ENCODE measurements at places on chromosomes 3 and 15.

DNA sequence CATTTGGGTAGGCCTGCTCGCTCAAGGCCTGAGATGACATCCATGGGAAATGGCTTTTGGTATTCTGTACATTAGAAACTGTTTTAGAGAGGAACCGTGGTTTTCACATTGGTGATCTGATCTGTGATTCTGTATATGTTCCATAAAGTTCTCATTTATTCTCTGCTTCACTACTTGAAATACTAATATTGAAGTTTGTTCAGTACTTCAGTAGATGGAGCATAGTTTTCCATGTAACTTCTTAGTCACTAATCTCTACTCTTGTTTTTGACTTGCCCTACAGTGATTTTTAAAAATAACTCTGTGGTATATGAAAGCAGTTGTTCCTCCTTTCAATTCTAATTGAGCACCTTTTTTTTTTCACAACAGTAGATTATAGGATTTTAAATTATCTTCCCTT is 66.5 kb downstream of the MBNL1 start:
- no peak for DNase-seq

- no peak for DNase-seq
These were observed 26.4 kb downstream of the STOML1 start for GRCh38 chr15:73965758-73966113.

DNA sequence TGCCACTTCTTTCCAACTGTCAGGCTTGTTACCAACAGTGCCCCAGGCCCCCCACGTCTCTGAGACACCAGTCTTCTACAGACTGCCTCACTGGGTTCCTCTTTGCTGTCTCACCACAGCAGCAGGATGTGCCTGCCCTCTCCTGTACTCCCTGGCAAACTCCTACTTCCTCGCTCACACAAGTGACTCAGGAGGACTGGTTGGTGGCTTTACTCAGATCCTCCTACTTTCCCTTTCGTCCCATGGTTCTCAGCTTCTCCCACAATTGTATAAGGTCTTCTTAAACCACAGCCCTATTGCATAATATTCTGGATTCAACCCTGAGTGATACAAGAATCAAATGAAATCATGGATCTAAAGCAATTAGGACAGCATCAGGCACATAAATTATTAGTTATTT is 246.6 kb upstream of the PROK2 start:
- no peak for DNase-seq

DNA sequence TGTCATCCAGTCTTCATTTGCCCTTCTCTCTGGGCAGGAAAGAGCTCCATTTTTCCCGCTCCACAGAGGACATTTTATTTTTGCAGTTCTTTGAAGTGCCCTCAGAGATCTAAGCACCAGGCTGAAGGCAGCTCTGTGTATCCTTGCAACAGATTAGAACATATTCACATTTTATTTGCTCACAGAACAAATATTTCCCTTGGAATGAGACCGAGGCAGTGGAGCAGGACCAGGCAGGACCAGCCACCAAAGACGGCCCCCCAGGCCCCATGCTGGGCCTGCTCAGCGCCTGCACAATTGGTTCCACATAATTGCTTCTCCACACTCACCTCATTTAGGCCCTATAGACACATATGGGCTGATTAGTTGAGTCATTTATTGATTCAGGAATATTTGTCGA is 15.7 kb upstream of the ETV5 start:
- no peak for DNase-seq

GRCh38 chr15:93831641-93832040 is 399.7 kb upstream of the MCTP2 start:
- DNase-seq: no peak

- DNase-seq: no peak
These were observed 60.0 kb upstream of the FLNB start for GRCh38 chr3:57948080-57948671.

DNA sequence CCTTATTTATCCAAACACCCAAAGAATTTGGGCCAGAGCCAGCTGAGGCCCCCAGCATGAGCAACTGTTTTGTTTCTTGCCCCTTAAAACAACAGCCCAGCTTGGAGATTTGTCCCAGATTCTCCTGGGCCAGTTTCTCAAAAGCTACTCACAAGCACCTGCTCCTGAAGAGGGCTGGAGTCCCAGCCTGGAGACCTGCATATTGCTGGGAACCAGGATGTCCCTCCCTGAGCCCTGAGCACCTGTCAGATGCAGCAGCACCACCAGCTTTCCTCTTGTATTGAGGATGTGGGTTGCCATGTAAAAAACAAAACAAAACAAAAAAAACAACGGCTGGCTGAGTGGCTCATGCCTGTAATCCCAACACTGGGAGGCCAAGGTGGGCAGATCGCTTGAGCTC is 7.0 kb upstream of the RFT1 start:
- DNase-seq: no peak

DNA sequence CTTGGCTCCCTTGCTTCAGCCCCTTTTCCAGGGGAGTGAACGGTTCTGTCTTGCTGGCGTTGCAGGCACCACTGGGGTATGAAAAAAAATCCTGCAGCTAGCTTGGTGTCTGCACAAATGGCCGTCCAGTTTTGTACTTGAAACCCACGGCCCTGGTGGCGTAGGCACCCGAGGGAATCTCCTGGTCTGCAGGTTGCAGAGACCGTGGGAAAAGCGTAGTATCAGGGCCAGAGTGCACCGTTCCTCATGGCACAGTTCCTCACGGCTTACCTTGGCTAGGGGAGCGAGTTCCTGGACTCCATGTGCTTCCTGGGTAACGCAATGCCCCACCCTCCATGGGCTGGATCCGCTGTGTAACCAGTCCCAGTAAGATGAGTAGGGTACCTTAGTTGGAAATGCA is 214.9 kb downstream of the UBE2E2 start:
- no peak for DNase-seq

DNA sequence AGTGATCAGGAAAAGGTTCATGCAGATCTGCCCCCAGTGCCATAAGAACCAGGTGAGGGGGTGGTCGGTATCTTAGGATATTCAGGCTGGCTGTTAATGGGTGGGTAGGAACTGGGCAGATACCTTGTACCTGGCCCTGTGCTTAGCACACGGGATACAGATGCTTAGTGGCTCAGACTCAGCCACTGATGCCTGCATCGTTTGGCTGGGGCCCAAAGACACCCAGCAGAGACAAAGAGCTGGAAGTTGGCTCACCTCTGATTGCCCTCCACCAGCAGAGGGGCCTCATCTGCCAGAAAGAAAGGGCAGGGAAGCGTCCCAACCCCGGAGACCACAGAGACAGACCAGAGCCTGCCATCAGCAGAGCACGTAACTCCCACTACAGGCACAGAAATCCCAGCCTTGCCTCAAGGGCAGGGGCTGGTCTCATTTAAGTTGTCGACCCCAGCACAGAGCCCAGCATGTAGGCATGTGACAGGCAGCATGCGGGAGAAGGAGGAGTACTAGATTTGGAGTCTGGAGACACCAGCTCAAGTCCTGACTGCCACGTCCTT is 64.1 kb upstream of the SLC6A1 start:
- DNase-seq: no peak

DNA sequence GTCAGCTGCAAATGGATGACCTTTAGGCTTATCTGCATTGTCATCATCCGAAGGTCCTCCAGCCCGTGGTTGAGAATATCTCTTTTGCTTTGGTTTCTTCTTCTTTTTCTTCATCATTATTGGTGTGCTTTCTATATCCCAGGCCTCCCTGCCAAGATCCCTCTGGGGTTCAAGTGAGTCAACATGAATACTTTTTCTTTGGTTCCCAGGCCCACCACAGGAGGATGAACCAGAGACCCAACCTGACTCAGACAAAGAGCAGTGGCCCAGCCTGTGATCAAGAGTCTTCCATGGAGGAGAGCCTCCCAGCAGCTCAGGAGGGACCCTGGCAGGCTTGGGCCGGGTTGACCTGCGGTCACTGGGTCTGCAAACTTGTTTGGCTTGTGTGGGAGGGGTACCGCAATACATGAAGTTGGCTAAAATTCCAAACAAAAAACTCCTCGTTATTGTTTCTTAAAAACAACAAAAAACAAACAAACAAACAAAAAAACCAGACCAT is 104.2 kb downstream of the MAP4 start:
- no peak for DNase-seq

DNA sequence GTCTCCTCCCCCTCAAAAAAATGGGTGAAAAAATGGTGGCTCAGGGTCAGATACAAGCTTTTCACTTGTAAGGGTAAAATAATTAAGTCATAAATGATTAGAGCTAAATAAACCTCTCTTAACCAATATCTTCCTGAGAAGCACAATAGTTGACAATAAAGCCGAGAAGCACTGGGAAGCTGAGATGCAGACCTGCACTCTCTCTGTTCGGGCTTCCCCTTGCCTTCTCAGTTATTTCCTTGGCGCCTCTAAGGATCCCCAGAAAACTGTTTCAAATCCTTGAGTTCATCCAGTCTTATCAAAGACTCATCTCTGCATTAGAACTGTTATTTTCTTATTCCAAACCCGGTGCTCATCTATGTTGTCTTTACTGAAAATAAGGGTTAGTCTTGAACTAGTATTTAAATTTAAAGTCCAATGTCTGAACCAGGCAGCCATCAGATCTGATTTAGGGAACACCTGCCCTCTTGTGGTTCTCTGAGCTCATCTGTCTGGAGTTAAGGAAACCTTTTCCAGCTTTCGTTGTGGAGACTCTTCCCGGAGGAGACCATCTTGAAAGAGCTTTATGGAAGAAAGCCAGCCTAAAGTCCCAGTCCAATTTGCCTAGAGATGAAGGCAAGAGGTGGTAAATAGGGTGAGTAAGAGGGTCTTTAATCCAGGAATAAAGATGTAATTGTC is 256.4 kb upstream of the MCTP2 start:
- DNase-seq: peak; percentile 65

GRCh38 chr3:188916934-188917401 is 254.8 kb upstream of the TPRG1 start:
- DNase-seq: no peak

- DNase-seq: no peak
These were observed 363.6 kb downstream of the RORA start for GRCh38 chr15:60865507-60865906.

- no peak for DNase-seq
These were observed 430.0 kb downstream of the SHQ1 start for GRCh38 chr3:72418244-72418643.

DNA sequence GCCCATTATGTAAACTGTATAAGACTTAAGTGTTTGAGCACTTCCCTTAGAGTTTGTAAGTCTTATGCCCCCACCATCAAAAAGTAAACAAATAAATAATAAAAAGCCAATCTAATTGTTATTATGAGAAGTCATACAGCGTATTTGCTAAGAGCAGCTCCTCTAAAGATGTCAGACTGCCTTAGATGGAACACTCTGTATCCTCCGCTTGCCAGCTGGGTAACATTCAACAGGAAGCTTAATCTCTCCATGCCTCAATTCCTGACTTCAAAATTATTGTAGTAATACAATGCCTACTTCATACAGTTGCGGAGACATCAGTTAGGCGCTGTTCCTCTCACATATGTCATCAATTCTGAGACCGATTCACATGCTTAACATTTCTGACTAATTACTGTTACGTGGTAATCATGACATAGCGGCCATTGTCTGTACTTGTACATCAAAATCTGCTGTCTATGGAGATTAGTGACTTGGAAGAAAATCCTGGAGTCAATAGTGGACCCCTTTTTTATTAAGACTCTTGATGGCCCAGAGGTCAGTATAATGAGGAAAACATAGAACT is 417.7 kb downstream of the LPP start:
- DNase-seq: no peak

GRCh38 chr3:11825301-11825700 is 21.4 kb downstream of the TAMM41 start:
- no peak for DNase-seq

GRCh38 chr15:35557544-35557943 is 11.6 kb upstream of the DPH6 start:
- DNase-seq: no peak

- DNase-seq: no peak
These were observed 467.3 kb downstream of the SHQ1 start for GRCh38 chr3:72380711-72381493.

- no peak for DNase-seq
These were observed 11.9 kb upstream of the C3orf38 start for GRCh38 chr3:88137836-88138235.

- DNase-seq: no peak
These were observed 23.6 kb upstream of the C3orf22 start for GRCh38 chr3:126582311-126582710.

DNA sequence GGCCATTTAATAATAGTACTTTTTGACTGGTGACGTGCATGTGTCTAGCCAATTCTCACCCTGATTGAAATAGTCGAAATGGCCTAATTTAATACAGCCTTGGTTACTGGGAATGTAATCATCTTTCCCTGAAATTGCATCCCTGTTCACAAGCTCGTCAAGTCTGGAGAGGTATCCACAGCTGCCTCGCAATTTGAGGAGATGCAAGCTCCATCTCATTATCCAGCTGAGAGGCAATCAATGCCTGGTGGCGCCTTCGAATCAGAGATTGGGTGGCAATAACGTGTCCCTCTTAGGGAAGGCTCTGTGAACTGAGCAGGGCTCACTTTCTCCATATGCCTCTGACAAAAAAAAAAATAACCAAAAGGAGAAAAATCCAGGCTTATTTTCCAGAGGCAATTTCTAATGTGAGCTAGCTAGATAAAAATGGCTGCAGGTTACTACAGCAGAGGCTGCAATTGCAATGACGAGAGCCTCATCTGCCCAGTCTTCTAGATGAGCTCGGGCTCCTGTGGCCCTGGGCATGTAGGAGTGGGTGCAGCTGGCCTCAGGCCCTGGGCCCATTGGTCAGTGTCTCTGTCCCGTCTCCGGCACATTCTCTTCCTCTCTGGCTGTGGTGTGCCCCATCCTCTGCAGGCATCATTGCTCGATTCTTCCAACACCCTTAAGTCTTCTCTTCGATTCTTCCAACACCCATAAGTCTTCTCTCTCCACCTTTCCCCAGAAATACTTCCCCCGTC is 487.5 kb downstream of the GABRG3 start:
- DNase-seq: no peak

GRCh38 chr3:107465064-107465631 is 57.6 kb upstream of the BBX start:
- DNase-seq: no peak

DNA sequence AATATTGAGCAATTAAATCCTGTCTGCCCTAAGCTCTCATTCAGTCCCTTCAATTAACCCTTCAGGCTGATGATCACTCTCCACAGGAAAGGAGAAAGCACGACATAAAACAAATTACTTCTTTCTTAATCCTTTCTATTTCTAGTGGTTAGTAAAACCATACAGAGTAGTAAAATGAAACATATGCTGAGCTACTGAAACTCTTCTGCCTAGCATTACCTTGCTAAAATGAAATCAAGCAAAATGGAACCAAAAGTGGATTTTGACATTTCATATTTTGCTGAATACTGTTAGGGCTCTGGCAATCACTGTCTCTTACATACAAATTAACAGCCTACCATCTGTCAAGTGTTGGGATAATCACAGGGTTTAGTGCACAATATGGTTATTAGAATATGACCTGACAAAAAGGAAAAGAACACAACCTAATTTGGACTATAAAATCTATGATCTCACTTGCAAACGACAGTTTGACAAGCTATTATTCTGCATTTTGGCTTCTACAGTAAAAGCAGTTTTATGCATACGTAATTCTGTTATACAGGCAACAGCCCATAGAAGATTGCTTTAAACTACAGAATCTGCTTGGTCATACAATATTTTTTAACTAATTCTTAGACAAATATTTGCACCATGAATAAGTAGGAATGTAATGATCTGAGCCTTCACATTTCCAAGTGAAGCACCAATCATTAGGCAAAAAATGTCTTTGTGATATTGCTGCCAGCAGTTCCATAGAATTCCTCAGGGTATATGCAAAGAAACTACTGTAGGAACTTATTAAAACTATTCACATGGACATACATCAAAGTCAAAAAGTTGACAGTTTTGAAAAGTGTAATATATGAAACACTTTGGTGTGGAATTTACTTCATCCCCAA is 105.0 kb downstream of the FHIT start:
- no peak for DNase-seq
